ENCODE measurements at places on chromosomes 16 and 17.

GRCh38 chr17:9768381-9768934 lies 22.9 kb downstream of the DHRS7C start:
- no peak for DNase-seq

- no peak for DNase-seq
Measured at GRCh38 chr16:72424757-72425156, 252.8 kb upstream of the PMFBP1 start.

DNA sequence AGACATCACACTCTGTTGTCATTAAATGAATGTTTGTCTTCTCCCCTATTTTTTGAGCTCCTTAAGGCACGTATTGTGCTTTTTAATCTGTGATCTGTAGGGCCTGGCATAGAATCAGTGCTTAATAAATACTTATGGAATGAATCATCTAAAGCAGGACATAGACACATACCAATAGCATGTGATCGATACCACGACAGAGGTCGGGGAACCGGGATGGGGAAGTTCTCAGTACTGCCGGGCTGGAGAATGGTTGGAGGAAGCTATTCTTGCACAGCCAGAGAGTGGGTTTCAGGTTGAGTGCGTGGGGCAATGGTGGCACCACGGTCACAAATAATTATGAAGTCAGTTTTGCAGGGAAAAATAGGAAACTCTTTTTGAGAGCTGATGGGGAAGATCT lies 26.8 kb downstream of the NLRP1 start:
- DNase-seq = no peak

DNA sequence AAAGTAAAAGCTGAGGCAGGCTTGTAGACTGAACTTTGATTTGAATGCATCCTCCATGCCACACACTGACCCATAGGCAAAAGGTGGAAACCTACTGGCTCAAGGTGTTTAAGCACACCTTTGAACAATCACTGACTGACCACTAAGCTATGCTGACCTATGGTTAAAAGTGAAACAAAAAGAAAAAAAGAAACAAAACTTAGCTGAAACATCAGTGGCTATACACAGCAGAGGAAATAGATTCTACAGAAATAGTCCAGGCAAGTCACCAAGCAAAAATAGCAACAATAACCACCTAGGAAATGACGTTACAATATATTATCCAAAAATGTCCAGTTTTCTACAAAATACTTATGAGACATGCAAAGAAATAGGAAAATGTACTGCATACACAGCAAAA lies 60.2 kb downstream of the RPGRIP1L start:
- DNase-seq = no peak

- no peak for DNase-seq
Measured at GRCh38 chr17:219696-220095, 38.2 kb upstream of the DOC2B start.

DNA sequence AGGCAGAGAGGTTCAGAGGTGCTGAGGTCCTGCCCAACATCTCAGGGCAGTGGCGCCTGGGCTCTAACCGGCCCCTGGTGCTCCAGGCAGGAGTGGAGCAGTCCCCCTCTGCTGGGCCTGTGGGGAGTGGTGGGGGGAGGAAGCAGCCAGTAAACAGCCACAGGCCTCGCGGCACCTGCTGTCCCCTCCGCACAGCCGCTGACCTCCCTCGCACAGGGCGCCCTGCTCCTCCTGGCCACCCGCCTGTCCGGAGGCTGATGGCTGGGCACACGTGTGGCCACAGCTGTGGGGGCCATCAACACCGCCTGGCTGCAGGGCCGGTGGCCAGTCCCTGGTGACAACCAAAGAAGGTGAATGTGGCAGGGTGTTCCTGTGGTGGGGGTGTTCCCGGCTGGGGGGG lies 36.8 kb upstream of the PABPN1L start:
- no peak for DNase-seq
